ENCODE measurements at places on chromosomes 12 and 14. TPM values are rescaled to one million over a fixed set of nuclear protein-coding genes. Genes with fewer than 3 reads are reported as not detected.

Gene NKX2-1
- not detected for total RNA-seq

Gene PTPRR
- not detected for total RNA-seq

DNA sequence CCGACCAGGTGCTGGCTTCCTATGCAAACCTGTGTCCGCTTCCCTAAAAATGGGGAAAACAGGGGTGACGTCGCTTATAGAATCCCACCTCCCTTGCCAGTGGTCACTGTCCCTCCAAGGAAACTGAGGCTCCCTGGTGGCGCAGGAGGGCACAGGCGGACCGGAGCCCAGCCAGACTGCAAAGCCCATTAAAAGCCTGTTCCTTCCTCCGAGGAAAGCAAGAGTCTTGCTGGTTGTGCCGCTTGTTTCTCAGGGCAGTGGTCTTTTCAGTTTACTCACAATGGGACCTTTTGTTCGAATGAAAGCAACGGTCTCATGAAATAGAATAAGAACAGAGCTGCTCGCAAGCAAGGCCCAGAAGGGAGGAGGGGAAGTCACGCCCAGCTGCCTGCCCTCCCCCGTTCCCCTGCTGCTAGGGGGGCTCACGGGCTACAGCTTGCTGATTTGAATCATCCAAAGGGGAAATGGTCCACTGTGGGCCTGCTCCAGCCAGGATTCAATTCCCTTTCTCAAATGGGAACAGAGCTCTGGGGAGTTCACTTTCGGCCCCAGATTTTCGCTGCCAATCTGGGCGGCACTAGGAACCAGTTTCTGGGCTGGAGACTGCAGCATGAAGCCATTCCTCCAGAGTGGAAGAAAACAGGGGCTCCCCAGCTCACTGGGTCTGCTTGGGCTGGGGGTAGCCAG lies 4.6 kb upstream of the SELPLG start:
- DNase-seq: no peak

DNA sequence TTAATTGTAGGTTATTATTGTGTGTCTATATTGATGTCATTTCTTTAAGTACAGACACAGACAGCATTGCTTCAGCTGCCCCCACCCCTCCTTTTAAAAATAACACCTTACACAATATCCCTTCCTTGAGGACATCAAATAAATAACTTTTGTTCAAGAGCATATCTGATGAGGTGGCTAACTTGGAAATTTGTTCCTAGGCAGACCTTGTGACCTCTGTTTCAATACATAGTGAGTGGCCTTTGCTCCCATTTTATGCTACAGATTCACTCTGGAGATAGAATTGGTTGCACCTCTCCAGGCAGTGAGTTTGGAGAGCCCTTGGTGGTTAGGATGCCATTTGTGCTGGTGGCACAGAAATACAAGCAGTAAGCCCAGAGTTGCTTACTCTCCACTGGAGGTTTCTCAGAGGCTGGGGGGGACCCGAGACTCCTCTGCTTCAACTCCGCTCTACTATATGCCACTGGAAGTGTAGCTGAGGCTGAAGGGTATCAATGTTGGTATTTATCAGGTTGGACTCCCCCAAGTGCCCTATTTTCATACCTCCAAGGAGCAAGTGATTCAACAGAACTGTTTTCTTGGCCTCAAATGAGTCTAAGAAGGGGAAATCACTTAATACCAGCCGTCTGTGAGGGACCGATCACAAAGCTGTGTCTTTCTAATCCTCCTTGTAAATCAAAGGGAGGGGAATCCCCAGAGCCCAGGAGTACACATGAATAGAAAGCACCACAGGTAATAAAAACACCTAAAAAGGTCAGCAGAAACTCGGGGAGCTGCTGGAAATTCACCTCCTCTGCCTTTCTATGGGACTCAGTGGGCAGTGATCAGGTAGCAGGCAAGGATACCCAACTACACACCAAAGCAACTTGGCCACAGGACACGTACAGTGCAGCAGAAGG lies 463.1 kb downstream of the RAD51B start:
- DNase-seq: no peak

- DNase-seq: no peak
These were observed 21.1 kb downstream of the IFNG start for GRCh38 chr12:68138480-68138879.

DNA sequence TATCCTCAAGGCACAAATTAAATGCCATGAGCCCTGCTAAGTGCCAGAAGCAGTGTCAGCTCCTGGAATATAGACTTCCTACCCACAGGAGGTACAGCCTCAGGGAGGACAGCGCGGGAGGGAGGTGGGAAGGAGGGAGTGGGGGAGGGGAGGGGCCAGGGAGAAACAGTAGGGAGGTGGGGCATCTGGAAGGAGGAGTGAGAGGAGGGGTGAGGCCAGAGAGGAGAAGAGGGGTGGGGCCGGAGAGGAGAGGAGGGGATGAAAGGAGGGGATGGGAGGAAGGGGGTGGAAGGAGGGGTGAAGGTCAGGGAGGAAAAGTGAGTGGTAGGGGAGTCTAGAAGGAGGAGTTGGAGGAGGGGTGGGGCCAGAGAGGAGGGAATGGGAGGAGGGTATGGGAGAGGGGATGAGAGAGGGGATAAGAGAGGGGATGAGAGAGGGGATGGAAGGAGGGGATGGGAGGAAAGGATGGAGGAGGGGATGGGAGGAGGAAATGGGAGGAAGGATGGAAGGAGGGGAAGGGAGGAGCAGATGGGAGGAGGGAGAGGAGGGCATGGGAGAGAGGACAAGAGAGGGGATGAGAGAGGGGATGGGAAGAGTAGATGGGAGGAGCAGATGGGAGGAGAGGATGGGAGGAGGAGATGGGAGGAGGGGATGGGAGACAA lies 9.2 kb upstream of the CCDC197 start:
- DNase-seq: no peak

Gene A2M
- total RNA-seq: 2.9 TPM

DNA sequence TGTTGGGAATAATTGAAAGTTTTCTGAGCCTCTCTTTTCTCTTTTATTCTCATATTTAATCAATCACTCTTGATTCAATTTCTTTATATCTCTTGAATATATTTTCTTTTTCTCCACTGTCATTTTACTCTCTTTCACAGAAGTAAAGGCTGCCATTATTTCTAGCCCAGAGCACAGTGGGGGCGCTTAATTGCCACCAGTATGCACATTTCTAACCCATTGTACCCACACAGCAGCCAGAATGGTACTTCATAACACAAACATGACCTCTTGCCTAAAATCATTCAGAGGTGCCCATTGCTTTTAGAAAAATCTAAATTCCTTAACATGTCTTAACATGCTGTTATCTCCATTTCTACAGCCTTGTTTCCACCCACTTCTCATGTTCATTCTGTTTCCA lies 190.2 kb upstream of the LMO3 start:
- no peak for DNase-seq

GRCh38 chr12:66359300-66359699 lies 57.0 kb downstream of the HELB start:
- DNase-seq: no peak

GRCh38 chr12:1117970-1118563 lies 127.0 kb downstream of the ERC1 start:
- no peak for DNase-seq

Gene CACNA1C
- total RNA-seq: 19.2 TPM

Gene P2RX2
- total RNA-seq: not detected

Gene GSC
- 9.4 TPM for total RNA-seq

DNA sequence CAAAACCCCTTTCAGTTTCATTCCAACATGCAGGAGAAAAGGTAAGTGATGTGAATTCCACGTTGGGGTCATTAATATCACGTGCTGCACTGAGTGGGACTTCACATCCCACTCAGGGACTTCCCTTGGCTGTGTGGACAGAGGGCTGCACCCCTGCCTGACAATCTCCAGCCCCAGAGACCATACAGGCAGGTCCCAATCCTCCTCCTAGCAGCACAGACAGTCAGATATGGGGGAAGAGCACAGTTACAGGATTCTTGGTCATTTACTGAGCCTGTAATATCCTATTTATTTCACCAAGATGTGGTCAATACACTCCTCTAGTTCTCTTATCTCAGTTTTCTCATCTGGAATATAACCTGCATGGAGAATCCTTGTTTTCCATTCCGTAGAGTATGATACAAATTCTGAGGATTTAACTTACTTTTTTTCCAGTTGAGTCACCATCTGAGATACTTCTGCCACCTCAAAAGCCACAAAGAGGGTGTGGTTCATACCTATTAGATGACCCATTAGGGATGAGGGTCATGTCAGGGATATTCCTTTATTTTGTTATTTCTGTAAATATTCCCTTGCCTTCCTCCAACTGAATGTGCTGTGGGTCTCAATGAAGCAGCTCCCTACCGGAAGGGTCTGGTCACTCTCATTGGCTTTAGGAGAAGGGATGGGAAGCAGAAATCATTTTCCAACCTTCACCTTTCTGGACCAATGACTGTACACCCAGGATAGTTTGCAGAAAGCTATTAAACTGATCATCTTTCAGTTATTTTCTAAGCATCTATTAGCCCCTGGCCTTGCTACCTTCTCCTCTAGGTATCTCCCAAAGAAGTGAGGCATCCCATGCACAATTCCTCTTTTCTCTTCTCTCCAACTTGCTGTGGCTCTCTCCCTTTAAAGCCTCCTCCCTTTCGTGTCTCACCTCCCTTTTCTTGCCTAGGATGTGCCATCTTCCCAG lies 43.0 kb upstream of the NTF3 start:
- DNase-seq: no peak

Gene TPCN1
- total RNA-seq: 28.9 TPM

DNA sequence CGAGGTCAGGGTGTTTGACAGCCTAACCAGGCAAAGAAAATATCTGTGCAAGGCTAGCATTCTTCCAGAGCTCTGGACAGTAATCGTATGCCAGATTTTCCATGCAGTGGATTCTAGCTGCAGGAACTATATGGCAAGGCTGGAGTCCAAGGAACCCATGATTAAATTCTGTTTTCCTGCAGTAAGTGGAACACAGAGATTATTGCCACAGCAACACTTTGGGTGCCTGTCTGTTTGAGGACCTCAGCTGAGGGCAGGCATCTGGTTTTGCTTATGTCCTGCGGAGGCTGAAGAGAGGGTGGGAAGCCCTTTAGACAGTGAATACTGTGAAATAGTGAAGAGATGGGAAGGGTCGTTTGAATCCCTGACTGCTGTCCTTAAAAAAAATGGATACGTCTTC lies 104.4 kb downstream of the DAD1 start:
- DNase-seq: no peak

DNA sequence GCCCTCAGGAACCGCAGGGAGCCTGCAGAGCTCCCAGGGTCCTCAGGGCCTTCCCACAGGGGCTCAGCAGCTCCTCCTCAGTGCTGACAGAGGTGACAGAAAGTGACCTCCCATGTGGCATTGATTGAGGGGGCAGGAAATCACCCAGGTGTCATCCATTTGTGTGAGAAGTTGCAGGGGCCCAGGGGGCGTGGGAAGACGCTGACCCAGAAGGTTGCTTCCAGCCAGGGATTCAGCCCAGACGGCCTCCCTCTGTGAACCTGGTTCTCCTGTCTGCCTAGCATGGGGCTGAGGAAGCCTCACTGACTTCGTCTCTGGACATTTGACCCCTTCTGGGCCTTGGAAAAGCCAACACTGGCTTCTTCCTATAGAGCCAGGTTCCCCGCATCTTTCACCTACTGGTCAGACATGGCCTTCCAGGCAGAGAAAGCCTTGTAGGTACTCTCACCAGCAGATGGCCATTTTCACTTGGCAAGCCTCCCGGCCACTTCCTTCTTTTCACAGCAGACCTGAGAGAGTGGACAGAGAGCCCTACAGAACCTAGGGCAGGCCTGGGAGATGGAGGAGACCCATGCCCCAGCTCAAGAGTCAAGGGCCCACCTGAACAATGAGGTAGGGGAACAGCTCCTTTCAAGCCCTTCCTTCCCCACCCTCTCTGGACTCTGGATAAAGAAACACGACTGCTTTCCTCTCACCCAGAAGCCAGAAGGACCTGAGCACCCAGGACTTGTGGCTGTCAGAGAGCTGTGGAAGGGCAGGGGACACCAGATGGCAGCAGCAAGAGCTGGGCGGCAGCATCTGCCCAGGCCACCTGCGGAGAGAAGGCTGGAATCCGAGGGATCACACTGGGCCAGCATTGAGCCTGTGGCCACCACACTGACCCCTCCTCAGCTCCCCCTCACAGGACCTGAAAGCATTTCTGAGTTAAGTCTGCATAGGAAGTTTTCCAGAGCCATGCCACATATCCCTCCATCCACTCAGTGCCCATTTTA lies 377.8 kb downstream of the DPF3 start:
- no peak for DNase-seq

DNA sequence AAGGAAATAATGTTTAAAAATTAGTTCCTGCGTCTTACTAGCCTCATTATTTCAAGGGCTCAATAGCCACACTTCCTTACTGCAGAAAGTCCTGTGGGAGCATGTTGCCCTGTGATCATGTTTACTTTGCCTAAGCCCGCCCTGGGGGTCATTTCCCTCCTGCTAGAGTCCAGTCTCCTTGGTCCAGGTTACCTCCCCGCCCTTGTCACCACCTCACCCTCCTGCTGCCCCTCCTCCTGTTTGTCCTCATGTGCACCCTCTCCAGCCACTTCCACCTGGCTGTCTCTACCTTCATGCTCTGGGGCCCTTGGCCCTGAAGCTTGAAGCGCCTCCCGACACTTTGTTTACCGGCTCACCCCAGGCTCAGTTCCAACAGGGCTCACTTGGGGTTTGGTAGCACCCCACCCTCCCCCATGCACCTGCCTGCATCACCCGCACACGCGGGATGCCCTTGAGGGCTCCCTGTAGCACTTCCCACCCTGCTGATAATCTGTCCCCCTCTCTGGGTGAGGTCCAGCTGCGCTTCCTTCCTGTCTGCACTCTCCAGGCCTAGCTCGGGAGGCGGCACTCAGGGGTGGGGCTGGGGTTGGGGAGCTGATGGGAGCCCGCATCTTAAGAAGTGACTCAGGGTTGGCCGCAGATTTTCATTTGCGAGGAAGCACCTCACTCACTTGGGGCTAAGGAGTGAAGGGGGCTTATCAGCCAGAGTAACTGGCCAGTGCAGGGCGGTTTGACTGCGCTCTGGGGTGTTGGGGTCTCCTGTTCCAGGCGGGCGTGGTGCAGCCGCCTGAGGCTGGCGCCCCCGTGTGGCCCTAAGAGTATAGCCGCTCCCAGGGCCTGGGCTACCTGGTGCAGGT lies 40.1 kb downstream of the SMIM41 start:
- DNase-seq: no peak

- DNase-seq: no peak
These were observed 120.2 kb downstream of the SLC16A7 start for GRCh38 chr12:59716043-59716442.
